ENCODE measurements at places on chromosomes 11 and 22. TPM values are rescaled to one million over a fixed set of nuclear protein-coding genes. Genes with fewer than 3 reads are reported as not detected.

CECR2 gene
- not detected for total RNA-seq

OR56A1 gene
- not detected for total RNA-seq

PKDREJ gene
- not detected for total RNA-seq

KLHL35 gene
- 0.44 TPM for total RNA-seq

FAM180B gene
- not detected for total RNA-seq

NXPE1 gene
- total RNA-seq, result not detected

NPTXR gene
- 6.3 TPM for total RNA-seq

SNU13 gene
- total RNA-seq, result 324 TPM

DNA sequence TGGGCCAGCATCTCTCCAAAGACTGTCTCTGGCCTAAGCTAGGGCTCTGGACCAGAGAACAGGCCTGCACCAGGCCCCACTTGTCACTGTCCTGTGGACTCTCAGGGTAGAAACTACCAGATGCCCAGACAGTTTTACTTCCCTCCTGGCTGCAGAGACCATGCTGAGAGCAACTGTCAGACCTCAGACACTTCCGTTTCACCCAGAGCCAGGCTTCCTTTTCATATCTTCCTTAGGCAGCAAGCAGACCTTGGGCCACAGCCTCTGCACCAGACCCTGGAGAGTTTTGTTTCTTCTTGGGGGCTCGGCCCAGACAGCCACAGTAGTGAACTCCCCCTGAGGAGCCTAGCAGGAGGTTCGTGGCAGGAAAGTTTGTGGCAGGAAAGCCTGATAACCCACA, 12.1 kb upstream of the FCHSD2 start:
- no peak for DNase-seq

GRCh38 chr11:22472306-22472705, 134.1 kb downstream of the SLC17A6 start:
- no peak for DNase-seq

DNA sequence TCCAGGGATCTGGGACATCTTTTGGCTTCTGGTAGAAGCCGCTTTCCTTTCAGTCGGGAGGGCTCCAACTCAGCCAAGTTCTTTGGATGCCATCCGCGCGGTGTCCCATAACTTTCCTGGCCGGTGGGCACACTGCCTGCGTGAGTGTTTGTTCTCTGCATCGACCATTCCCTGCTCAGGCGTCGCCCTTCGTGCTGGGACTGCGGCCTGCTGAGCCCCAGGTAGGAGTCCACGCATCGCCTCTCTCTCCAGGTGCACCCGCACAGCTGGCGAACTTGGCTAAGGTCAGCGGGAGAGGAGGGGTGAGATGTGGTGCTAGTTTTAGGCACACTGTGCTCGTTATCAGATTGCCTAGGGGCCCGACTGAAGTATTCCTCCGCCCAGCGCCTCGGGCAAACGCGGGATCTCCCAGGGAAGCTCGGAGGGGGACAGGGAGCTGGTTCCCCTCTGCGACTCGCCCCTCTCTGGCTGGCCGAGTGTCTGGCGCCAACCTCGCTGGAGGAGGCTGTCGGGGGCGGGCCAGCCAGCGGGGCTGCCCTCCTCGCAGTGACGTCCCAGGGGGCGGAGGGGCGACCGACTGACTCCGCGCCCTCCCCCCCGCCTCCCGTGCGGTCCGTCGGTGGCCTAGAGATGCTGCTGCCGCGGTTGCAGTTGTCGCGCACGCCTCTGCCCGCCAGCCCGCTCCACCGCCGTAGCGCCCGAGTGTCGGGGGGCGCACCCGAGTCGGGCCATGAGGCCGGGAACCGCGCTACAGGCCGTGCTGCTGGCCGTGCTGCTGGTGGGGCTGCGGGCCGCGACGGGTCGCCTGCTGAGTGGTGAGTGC, at the start of gene LAYN:
Gene LAYN (plus strand): TSS at position 607 of the 823 bp plus-strand sequence. CDS start 124 bp downstream, at position 731.
- peak; percentile 10 for DNase-seq

GRCh38 chr22:32469799-32470212, 4.8 kb upstream of the FBXO7 start:
- no peak for DNase-seq

- peak; percentile 25 for DNase-seq
Observed at GRCh38 chr11:18384157-18384641, 10.2 kb upstream of the LDHA start.

- DNase-seq, result no peak
Observed at GRCh38 chr11:65206441-65206841, 24.7 kb downstream of the CAPN1 start.

GRCh38 chr11:70420008-70420464, 21.7 kb downstream of the CTTN start:
- DNase-seq, result no peak

GRCh38 chr11:16825101-16825500, 86.7 kb downstream of the C11orf58 start:
- DNase-seq, result no peak

- DNase-seq, result no peak
Observed at GRCh38 chr22:27814993-27815392, 13.4 kb upstream of the MN1 start.

GRCh38 chr22:17814830-17815229, 40.6 kb upstream of the BID start:
- no peak for DNase-seq

DNA sequence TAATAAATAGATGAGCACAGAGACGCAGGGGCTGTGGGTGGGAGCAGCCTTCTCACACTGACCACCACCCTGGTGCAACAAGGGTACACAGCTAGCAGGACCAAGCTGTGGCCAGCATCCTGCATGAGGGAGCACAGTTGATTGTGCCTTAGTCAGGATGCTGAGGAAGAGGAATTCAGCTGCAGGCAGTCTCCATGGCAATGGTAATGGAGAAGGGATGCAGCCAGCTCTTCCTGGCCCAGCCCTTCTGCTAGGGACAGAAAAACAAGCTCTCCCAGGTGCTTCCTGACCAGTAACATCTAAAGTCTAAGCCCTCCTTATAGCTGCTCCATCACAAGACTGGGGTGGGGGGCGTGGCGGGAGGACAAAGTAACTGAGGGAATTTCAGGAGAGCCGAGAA, 363.5 kb downstream of the BUD13 start:
- DNase-seq, result no peak

GRCh38 chr22:48945621-48946458, 881.8 kb downstream of the BRD1 start:
- no peak for DNase-seq

DNA sequence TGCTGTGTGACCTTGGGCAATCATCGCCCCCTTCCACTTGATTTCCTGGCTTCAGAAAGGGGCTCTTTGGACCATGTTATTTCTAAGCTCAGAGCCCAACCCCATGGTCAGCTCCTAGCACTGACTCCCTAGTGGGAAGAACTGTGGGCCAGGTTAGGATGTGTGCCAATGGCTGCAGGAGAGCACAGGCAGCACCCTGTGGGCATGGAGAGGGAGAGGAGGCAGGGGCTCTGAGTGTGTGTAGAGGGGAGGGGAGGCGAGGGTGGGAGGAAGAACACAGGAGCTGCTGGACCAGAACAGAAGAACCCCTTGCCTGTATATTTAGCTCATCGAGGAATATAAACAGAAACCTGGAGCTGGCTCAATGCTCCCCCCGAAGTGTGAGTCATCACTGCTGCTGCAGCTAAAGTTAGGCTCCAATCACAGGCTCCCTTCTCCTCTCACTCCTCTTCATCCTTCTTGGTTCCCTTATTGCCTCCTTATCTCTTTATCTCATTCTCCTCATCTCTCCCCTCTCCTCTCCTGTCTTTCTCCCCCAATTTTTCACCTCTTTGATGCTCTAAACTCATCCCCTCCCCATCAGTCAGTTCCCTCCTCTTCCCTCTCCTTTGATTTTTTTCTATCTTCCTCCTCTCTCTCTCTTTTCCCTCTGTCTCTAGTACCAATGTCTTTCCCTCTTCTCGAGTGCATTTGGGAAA, 14.5 kb upstream of the RPS19BP1 start:
- DNase-seq, result no peak

DNA sequence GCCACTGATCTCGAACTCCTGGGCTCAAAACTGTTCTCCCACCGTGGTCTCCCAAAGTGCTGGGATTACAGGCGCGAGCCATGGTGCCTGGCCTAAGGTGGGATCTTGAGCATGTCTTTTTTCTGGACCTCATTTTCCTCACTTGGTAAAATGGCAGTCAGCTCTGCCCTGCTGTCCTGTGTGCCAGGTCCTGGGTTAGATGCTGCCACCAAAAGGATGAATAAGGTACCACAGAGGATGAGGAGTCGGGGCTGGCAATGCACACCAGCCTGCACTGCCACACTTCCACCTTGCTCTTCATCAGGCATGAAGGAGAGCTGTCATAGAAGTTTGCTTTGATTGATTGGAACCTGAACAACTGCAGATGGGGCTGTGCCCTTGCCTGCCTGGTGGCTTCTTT, 32.3 kb downstream of the ACO2 start:
- no peak for DNase-seq

DNA sequence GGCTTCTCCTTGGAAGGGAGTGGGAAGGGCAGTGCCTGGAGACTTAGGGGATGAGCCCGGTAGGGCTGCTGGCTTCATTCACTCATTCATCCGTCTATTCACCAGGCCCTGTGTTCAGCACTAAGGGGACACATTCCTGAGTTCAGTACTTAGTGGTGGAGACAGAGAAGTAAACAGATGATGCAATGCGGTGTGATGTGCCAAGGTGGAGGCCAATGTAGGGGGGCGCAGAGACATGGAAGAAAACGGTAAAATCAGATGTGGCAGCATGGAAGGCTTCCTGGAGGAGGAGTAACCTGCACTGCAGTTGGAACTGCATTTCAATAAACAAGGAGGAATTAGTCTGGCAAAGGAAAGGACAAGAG, 21.3 kb downstream of the GRIK4 start:
- no peak for DNase-seq

DNA sequence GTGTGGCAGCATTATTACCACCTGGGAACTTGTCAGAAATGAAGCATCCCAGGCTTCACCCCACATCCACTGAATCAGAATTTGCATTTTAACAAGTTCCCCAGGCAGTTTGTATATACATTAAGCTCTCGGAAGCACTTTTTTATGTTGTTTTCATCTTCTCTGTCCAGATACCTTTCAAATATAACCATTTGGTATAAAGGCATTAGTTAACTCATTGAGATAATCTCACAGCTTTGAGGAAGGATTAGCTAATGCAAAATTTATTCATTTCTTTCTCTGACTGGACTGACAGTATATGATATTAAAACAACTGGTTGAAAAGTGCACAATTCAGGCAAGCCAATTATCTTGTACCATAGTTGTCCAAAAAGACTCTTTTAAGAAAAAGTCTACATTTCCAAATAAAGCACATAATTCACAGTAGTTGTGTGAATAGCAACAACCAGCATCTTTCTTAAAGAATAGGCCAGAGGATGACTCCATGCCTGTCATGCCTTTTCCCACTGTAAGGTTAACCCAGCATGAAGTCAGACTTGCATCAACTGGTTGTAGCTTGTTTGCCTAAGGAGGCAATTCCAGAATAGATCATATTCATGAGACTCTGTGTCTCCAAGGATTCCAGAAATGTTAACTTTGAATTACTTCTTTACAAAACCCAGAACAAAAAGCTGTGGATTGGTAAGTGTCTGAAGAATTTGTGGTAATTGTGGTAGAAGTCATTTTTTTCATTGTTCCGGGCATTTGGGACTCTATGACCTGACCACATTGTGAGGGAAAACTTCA, 254.3 kb upstream of the SESN3 start:
- no peak for DNase-seq

GRCh38 chr11:30478923-30479322, 107.2 kb downstream of the MPPED2 start:
- DNase-seq, result no peak

- DNase-seq, result no peak
Observed at GRCh38 chr11:81331611-81332235, 1401.9 kb downstream of the FAM181B start.

- peak; percentile 46 for DNase-seq
Observed at GRCh38 chr11:64229090-64229743, 1.1 kb upstream of the DNAJC4 start.

DNA sequence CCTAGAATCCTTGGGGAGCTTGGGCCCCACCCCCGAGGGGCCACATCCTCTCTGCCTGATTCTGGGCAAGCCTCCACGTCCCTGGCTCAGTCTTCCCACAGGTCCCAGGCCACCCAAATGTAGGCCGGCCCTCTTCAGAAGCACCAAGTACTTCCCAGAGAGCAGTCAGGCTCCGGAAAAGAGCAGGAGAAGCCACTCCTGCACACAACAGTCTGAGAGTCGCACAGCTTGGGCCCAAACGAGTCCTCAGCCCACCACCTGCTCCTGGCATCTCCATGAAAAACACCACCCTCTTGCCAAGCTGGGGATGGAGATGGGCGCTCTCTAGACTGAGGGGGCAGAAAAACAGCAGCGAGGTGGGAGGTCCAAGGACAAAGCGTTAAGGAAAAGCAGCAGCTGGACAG, 15.4 kb downstream of the EHD1 start:
- DNase-seq, result no peak

DNA sequence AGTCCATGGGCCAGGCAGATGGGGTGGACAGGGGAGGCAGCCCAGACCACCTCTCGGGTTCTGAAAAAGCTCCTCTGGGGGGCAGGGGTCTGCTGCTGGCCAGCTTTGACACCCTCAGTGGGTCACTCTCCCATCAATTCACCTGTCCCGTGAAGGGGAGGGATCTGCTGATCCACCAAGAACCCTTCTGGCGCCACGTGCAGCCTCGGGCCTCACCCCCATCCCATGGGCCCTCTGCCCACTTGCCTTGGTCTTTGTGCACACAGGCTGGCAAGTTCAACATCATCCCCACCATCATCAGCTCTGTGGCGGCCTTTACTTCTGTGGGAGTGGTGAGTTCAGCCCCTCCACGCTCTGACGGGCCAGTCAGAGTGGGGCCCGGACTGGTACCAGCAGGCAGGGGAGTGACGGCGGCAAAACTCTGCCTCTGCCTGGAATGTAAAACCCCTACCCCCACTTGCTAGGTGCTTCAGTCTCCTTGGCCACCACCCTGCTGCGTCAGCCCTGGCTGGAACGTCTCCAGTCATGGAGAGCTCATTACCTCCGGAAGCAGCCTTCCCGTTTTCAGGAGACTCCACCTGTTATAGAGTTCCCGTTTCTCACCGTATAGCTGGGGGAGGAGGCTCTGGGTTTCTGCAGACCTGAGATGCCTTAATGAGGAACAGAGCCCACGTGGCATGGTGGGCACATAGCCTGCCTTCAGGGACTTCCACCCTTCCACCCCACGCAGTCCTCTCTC, 12.7 kb downstream of the PRG3 start:
- DNase-seq, result no peak

Data from CD8-positive, alpha-beta memory T cell (primary cell).